ENCODE measurements at places on chromosomes 5 and 9.

GRCh38 chr5:115594128-115595047, 7.9 kb downstream of the TICAM2 start:
- DNase-seq = no peak

DNA sequence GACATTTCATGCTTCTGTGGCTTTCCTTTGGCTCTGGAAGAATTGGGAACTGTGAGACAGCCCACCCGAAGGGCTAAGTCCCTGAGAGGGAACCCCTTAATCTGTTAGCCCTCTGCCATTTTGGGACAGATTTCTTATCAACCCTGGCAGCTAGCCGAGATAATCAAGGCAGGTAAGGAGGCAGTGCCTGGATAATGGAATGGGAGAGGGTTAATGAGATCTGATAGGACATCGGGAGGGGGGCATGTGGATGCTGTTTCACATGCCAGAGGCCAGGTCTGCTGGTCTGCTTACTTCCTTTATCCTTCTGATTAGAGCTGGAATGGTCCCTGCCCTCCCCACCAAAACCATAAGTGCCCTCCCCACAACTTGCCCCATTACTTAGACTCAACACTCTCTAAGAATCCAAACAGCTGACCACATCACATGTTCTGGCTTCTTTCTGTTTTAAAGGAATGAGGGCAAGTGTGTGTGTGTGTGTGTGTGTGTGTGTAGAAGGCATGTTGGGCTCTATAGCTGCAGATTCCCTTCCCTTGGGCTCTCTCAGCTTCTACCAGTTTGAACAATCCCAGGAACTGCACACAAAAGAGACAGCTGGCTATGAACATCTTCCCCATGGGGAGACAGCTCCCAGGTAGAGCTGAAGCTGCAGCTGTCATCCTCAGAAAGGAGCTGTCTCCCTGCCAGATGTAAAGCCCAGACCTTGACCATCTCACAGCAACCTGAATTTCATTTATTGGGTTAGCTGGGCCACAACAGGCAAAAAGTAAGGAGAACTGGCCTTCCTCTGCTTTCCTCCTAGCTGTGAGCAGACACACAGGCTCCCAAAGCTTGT, 221.3 kb downstream of the PIK3R1 start:
- no peak for DNase-seq

GRCh38 chr5:119371146-119371545, 15.3 kb downstream of the TNFAIP8 start:
- no peak for DNase-seq

DNA sequence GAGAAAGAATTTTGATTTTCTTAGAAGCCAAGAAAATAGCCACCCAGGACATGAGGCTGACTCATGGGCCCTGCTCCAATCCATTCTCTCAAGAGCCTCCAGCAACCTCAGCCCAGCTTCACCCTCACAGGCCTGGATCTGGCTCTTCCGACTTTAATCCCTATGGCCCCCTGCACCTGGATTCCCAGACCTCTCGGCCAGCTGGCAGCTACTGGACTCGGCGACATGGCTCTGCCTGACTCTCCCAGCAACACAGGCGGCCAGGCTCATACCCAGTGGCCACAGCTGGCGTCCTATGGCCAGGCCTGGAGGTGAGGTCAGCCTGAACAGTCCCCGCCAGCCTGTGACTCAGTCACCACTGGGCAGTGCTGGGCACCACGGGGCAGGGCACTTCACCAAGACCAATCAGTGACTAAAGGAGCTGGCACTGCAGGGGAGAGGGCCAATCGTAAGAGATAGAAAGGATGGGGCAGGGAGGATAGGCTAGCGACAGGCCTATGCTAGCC, 6.2 kb upstream of the PDLIM4 start:
- DNase-seq = no peak

- DNase-seq = no peak
Observed at GRCh38 chr5:139650689-139651042, 2.5 kb downstream of the CXXC5 start.
